Bone marrow (tissue), 2 donors: ENCODE measurements at places on chromosomes 2 and 18.

GRCh38 chr2:230203110-230203676, 16.6 kb downstream of the SP110 start:
- DNase-seq: no peak

DNA sequence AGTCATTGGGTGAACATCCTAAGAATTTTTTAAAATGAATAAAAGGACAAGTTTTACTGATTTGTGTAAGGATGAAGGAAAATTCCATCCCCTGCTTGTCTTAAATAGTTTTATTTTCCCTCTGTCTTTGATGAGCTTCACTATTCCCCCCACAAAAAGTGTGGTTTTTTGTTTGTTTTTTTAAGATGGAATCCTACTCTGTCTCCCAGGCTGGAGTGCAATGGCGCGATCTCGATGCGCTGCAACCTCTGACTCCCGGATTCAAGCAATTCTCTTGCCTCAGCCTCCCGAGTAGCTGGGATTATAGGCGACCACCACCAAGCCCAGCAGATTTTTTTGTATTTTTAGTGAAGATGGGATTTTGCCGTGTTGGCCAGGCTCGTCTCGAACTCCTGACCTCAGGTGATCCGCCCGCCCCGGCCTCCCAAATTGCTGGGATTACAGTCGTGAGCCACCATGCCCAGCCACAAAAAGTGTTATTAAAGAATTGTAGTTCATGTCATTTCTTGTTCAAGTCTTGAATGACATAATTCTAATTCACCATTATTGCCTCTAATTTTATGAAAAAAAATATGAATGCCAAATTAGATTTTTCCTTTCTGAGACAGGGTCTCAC, 91.7 kb downstream of the AGPS start:
- DNase-seq: no peak

DNA sequence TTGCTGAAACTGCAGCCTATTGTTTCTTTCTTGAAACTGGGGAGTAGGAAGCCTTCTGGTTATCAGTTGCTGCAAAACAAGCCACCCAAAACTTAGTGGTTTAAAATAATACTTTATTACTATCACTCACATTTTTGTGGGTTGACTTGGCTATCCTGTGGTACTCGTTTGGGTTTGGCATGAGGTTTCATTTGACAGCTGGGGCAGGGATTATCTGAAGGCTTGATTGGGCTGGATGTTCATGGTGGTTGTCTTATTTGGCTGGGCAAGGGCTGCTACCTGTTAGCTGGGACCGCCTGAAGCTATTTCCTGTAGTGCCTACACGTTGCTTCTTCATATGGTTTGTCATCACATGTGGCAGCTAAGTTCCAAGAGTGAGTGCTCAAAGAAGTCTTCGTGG, 122.3 kb downstream of the PLCL1 start:
- no peak for DNase-seq

DNA sequence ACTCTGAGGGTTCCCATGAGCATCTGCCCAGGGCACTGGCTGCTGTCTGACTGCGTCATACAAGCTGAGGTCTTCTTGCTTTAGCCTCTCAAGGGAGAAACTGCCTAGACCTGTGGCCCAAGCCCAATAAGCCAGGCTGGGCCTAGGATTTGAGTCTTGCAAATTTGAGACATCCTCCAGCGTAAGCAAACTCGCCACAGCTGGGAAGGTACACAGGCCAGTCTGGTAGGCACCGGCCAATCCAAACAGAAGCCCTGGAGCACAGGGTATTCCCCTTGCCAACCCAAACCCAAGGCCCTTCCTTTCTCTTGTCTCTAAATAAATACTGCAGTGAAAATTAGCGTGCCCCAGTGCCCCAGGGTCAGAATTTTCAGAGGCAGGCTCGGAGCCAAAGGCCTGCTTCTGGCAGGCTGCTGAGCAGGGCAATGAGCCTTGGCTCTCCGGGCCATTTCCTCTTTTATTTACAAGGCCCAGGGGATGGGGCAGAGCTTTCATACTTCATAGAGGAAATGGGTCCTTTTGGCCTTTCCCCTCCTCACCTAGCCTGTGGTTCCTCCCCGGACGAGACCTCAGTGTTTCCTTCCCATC, 33.3 kb downstream of the POLR1A start:
- no peak for DNase-seq

GRCh38 chr18:22977847-22978701, 44.9 kb downstream of the RBBP8 start:
- peak; percentile 75 for DNase-seq

DNA sequence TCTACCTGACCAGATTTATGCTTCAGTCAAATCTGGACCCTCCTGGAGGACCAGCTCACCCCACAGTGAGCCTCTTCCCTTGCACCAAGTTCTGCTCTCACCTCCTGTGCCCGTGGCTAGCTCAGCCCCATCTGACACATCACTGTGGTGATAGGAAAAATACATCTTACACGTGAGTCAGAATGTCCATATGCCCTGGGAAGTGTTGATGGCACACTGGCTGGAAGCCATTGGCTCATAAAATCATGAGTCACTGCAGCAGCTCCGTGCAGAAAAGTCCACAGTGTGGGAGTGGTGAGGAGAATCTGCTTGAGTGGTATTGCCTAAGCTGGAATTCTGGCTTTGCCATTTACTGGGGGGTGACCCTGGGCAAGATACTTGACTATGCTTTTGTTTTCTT, 42.6 kb upstream of the RAPGEF4 start:
- DNase-seq: peak; percentile 11

GRCh38 chr2:189662669-189663226, 1.5 kb downstream of the ASNSD1 start:
- DNase-seq: no peak

DNA sequence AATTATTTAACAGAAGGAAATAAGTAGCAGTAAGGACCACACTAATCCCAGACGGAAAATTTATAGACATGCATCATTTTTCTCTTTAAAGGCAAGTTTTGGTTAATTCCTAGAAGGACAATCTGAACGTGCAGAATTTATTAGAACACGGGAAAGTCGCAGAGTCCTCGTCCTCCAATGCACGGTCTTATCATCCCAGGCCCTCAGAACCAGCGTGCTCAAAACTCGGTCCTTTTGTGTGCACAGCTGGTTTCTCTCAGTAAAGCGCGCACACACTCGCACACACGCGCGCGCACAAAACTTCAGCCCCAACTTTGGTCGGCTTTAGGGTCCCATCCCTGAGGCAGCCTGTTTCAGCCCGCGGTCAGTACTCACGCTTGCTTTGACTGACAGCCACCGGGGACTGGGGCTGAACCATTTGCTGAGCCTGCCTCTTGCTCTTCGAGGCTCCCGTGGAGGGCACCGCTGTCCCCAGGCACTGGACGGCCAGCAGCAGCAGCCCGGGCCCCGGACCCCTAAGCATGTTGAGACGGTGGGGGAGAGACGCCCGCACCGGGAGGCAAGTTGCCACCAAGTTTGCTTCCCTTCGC, 493 bp downstream of the FN1 start:
- DNase-seq: no peak

DNA sequence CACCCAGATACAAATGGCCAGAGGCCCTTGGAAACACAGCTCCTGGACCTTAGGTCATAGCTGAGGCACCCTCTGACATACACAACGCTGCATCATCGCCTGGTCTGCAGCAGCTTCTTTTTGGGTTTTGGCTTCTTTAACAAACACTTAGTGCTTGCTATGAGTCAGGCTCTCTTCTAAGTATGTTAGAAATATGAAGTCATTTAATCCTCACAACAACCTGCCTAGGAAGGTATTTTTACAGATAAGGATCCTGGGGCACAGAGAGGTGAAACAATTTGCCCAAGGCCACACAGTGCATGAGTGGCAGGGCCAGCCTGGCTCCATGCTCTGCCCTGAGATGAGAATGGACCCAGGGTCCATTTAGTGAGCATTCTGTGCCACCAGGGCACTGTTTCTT, 96.6 kb downstream of the TMEM17 start:
- DNase-seq: no peak

- DNase-seq: no peak
Measured at GRCh38 chr2:239735829-239736357, 289.2 kb downstream of the NDUFA10 start.

DNA sequence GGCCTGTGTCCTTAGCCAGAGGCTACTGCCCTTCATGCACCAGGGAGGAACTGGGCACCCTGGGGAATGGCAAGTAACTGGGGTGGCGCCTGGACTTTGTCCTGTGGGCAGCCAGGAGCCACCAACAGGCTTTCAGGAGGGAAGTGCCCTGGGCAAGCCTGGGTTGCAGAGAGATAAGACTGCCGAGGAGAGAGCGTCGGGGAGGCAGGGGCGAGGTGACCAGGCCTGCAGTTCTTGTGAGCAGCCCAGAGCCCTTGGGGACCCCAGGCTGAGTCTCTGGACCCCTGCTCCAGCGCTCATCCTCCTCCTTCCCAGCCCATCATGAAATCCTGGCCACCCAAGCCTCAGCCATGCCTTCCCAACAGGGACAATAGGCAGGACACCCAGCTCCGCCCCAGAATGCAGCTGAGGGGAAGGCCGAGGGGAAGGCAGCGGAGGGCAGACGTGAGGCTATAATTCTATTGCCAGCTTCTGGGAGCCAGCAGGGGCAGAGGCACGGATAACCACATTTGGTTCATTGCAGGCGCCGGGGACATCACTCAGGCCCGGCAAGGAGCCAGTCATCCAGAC, 25.1 kb downstream of the ADRA2B start:
- DNase-seq: no peak

DNA sequence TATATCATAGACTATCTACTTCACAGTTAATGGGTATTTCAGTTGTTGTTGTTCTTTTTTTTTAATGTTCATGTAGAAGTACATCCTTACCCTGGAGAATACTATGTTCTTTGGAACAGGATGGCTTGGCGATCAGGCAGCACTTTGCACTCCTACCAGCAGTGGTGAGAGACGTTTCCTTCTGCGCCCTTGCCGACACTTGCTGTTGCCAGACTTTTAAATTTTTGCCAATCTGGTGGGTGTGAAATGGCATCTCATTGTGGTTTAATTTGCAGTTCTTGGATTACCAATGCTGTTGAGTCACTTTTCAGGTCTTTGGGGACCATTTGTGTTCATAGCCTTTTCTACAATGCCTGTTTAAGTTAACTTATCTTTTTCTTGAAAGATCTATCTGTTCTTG, 197.3 kb downstream of the SH3RF3 start:
- DNase-seq: no peak

DNA sequence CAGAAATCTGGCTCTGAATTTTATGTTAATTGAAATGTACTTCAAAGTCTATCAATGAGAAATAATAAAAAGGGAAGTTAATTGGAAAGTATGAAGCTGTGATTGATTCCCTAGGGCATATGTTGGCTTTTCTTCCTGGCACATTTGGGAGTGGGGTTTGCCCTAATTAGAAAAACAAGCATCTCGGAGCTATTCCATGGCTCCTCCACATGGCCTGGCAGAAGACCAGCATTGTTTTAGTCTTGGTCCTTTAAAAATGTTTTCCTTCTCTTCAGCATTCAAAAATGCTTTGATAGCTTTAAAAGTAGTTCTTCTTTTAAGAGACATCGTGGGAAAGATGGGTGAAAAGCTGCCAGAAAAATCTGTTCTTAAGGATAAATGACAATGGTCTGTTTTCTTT, 445.5 kb upstream of the PKDCC start:
- DNase-seq: no peak

DNA sequence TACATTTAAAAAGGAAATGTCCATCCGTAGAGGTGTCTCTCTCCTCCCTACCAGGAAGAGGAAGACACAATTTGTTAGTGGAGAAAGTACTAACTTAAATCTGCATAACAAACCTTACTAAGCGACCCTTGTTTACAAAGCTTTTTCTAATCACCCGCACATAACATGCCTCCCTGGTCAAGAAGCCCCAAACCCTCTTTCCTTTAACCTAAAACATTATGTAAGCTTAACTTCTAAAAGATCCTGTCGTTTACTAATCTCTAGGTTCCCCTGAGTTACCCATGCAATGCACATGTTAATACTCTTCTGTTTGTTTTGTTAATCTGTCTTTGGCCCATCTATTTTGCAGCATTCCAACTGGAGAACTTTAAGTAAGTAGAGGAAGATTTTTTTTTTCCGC, 630.3 kb upstream of the NRXN1 start:
- DNase-seq: no peak

DNA sequence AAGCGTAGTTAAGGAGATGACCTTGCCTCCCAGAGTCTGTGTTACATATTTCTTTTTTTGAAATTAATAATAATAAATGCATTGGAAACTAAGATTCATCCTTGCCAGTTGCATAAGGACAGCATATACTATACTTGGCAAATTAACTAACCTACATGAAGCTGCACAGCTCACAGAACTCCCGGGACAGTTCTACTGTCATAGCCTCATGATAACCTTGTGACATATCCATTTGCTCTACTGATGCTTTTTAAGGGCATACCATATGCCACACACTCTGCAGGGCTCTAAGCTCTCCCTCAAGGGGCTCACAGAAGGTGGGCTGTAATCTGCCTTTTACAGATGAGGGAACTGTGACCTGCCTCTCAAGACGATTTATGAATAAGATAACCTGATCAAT, 3.8 kb downstream of the ITGB1BP1 start:
- no peak for DNase-seq

DNA sequence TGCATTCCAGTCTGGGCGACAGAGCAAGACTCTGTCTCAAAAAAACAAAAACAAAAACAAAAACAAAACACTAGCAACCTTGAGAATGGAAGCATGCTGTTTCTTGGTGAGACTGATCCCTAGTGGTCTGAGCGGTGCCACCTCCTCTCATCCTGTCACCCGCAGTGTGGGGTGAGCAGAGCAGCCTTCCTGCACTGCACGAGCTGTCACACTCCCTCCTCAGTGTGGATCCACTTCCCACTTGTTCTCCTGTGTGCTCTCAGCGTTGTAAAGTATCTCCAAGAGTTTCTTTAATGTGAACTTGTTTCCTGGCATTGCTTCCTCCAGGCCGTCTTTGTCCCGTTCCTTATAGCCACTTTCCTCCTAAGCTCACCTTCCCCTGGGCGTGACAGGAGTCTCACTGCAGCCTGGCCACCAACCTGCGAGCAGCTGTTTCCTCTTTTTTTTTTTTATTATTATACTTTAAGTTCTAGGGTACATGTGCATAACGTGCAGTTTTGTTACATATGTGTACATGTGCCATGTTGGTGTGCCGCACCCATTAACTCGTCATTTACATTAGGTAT, 220.5 kb downstream of the FAM210A start:
- no peak for DNase-seq

- DNase-seq: peak; percentile 47
Measured at GRCh38 chr2:40218679-40219078, 233.2 kb downstream of the SLC8A1 start.

DNA sequence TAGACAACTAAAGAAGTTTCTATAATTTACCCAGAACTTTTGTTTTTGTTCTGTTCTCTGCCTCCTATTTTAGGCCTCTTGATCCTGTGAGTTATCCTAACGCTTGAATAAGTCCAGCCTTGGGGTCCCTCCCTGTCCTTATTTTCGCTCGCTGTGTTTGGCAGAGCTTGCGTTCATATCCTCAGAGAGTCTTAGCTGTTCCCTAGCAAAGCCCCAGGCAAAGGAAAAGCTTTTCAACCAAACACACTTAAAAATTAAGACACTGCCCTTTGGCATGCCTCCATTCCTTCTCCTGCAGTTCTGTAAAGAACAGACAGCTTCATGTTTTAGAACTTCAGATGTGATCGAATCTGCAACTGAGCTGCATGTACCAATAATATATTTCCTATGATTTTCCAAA, 517.2 kb downstream of the SUCLG1 start:
- no peak for DNase-seq
